AG10803 (cell line): ENCODE measurements at places on chromosomes 16 and 17.

DNA sequence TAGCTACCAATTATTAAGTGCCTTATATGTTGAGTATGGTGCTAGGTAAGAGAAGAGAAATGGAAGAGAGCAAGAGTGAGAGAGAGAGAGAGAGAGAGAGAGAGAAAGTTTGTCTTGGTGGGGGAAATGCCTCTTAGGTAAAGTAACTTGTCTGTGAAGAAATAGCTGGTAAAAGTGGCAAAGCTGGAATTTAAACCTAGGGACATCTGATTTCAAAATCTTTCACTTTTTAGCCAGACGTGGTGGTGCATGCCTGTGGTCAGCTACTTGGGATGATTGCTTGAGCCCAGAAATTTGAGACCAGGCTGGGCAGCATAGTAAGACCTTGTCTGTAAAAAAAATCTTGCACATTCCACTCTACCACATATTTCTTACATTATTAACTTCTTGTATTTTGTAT, 23.0 kb upstream of the CDR2 start:
- peak; percentile 99 for DNase-seq

- DNase-seq: peak; percentile 84
Measured at GRCh38 chr17:14297161-14297851, 3.6 kb upstream of the HS3ST3B1 start.

GRCh38 chr17:31054761-31055160, 40.0 kb upstream of the NF1 start:
- no peak for DNase-seq

GRCh38 chr17:61404913-61405685, 5.5 kb downstream of the TBX2 start:
- no peak for DNase-seq

DNA sequence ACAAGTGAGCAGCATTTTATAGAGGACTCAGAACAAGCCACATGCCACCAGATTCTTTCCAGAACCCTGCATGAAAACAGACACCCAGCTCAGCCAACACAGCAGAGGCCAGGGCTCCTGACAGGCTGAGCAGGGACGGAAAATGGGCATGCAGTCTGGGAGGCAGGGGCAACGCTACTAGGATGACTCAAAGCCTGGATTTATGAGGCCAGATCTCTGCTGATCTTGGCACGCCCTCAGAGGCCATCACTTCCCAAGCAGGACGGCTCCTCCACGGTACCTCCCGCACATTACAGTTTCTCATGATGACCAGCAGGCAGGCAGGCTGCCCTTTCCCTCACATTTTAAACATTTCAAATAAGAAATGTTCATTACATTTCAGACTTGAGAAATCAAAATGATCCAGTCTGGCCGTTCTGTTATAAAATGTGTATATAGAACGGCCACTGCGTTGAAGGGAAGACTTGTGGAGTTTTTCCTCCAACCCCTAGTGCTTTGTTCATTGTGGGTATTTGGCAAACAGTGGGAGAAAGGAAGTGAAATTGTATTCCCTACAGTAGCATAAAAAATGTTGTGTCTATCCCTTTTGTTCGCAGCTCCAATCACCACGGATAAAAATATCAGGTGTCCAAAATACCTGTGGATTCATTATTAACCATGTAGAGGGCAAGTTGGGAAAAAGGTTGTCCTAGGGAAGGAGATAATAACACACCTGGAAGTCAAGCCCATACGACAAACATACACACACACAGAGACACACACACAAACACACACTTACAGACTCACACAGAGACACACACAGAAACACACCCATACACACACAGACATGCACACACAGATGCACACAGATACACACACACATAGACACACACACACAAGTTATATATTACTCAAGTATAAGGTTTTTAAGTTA, 64.8 kb upstream of the ADAMTS18 start:
- peak; percentile 56 for DNase-seq

DNA sequence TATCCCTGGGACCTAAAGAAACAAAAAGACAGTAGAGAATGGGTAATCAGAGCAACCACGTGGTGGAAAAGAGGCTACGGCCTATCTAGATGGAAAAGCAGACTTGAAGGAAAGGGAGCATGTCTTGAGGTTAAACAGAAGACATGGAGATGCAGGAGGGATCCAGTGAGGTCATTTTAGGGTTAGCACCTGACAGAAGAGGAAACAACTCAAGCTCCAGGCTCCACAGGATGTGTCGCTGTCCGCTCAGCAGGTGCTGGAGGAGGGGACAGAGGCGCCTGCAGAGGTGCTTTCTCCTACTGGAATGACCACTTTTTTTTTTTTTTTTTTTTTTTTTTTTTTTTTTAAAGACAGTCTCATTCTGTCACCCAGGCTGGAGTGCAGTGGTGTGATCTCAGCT, 47.5 kb upstream of the CLEC3A start:
- DNase-seq: no peak

DNA sequence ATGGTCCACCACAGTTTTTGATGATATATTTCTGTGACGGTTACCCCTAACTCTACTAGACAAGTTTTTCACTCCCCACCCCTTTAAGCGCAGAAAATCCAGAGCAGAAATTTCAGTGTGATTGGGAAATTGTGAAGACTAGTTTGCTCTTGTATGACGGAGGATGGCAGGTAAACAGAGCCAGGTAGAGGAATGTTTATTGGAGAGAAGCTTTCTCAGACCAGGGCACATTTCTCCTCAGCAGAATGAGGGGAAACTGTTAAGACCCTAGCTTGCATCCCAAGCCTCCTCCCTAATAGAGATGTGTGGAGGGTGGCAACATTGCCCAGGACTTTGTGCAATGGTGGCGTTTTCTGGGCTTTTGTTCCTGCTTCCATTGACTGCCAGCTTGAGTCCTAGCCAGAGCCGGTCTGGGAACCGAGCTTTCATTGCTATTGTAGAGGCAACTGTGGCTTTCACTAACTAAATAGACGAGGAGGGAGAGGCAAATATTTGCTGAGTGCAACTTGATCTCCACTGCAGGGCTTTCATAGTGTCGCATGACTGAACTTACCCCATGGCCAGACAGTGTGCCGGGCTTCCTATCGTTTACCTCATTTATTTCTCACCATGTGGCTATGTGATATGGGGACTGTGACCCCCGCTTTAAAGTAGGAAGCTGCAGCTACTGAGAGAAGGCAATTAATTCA, 159.6 kb upstream of the MPHOSPH6 start:
- no peak for DNase-seq

DNA sequence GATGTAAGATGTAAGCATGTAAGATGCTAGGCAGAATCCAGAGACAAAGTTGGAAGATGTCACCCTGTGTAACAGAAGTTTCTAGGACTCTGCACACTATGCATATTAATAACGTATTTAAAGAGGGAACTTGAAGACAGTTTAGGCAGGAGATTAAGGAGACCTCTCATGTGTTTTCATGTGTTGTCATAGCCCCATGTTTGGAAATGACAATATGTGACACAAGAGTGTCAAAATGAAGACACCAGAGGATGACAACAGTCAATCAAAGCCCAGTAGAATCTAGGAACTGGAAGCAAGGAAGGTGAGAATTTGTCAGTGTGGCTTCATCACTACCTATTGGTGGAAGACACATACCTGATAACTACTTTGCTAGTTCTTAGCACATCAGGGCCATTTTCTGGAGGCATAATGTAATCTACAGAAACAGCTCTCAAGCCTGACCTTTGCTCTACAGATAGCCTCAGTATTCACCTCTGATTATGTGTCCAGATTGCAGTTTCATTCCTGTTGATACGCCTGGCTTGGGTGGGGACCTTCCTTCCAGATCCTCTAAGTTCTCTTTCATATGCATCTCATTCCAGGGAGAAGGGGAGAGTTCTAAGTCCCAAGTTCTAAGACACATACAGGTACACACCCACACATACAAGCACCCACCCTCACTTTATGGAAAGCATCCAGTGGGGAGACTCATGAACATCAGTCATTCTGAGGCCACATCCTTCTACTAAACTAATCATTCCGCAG, 26.3 kb downstream of the PMP22 start:
- no peak for DNase-seq

GRCh38 chr17:30323895-30324319, 9.9 kb downstream of the TMIGD1 start:
- DNase-seq: peak; percentile 50

- DNase-seq: no peak
Measured at GRCh38 chr16:35931722-35932121, 2472.3 kb downstream of the TP53TG3F start.

- DNase-seq: peak; percentile 62
Measured at GRCh38 chr16:75116081-75116910, at the start of gene LDHD. Gene LDHD (minus strand): TSS chr16:75116780. CDS start chr16:75116720, 60 bp downstream.

DNA sequence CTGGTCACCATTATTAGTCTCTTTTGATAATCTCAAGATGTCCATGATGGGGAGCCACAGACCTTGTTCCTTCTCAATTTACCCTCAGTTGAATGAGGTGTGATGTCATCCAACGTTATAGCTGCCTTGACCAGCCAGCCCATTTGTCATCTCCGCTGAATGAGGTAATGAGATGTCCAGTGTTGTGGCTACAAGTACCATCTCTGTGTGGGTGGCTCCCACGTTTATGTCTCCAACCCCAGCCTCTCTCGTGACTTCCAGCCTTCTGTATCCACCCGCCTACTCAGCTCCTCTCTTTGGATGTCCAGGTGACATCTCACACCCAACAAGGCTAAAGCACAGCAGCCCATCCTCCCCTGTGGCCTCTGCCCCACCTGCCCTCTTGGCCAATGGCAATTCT, 18.2 kb downstream of the DNAH17 start:
- no peak for DNase-seq

DNA sequence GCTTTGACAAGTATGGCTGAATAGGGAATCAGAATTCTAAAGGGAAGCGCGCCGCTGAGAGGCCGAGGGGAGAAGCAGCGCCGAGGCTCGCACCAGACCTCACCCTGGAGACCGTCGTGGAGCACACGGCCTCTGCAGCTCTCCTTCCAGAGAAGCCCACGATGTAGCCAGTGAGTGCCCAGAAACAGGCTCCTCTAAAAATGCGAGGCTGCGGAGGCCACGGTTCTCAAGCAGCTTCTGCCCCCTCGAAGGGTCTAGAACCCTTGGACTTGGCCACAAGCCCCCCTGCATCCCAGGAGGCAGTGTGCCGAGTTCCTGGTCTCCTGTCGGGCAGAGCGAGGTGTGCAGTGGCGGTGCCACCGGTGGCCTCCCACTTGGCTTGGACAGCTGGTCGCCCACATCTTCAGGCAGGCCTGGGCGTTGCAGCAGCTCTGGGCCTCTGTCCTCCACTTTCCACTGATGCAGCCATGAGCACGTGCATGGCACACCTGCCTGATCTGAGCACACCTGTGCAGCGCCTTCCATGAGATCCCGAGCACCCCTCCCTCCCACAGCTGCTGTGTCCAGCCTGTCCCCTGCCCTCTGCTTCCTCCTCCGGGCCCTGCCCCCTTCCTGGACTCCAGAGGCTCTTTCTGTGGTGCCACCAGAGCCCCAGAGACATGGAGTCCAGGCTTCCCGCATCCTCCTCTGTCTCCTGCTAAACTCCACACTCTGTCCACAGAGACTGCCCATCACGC, 18.9 kb upstream of the WDR45B start:
- DNase-seq: no peak

DNA sequence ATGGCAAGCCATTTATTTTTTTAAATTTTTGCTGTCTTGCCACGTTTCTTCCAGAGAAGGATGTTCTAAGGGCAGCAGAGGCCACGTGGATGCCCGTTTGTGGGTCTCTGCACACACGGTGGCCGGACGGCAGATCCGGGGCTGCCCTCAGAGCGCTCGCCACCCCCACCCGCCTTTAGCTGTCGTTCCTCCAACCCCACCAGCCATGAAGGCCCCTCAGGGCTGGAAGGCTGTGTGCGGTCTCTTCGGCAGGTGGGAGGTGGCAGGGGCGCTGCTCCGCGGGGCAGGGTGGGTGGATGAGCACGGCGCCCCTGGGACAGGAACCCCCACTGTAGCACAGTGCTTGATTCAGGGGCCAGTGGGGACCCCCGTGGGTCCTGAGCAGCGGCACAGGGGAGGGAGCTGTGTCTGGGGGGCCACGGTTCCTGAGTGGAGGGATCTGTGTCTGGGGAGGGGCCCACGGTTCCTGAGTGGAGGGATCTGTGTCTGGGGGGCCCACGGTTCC, 49.7 kb downstream of the ZFPM1 start:
- DNase-seq: no peak

DNA sequence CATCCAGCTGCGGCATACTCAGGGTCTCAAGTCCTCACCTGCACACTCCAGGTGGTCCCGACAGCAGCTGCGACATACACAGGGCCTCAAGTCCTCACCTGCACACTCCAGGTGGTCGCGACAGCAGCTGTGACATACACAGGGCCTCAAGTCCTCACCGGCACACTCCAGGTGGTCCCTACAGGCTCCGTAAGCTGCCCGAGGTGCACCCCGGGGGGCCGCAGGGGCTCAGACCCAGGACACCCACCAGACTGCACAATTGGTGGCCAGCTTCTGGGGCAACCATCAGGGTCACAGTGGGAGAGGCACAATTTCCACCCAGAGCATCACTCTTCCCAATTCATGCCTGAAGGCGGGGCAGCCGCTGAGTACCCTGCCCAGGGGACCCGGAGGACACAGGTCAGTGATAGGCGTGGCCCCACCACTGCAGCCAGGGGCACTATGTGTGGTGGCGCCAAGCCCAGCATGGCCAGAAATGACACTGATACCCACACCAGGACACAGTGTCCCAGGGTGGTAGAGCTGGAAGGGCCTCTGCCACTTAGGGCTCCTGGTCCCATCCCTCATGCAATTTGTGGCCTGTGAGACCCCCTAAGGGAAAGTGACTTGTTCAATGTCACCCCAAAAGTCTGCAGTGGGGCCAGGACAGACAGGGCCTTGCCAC, 57.5 kb upstream of the ZNF469 start:
- DNase-seq: no peak

DNA sequence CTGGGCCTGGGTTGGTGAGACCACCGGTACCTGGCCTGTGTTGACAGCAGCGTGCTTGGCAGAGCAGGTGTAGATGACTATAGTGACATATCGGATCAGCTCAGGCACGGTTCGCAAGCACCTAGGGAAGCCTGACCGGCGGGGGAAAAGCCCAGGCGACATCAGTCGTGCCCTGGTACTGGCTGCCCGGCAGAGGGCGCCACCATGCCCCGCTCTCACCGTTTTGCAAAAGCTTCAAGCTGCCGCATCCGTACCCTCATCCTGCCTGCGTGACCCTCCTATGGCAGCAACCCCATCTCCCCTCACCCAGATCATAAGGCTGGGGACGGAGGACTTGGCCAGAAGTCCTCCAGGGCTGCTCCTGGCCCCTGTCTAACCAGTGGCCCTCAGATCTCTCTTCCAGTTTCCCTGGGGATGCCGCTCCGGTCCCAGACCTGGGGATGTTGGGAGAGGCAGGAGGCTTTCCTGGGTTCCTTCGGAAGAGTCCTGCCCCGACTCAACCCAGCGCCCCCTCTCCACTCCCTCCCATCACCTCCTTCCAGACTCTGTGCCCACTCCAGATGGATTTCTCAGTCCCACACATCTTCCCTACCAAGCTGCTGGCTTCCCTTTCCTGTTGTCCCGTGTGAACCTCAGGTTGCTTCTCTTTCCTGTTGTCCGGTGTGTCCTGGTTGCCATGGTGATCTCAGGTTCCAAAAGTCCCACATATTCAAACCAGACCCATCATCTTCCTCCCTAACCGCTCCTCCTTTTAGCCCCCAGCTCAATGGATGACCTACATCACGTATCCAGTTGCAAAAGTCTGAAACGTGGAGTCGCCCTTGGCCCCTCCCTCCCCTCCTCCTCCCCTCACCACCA, 13.7 kb downstream of the ALOX12B start:
- DNase-seq: peak; percentile 46
